GM13977 (cell line): ENCODE measurements at places on chromosomes 4 and X.
A peak's percentile ranks its signal among the peaks of the same experiment; 100 is the strongest.

DNA sequence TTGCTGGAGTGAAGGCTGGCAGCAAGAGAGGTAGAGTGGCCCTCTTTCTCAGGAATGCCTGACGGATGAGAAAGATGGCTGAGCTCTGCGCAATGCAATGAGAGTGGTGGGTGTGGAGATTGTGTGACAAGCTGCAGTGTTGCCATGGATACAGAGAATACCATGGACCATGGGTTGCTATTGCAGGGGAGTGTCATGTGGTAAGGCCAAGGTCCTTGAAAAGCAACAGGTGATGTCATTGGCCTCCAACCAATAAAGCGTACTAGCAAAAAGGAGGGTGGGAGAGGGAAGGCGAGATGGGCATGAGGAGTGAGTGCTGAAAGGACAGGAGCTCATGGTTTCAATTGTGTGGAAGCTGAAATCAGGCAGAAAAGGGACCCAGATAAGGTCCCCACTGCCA, 1.8 kb downstream of the PNMA5 start:
- DNase-seq, result no peak

GRCh38 chr4:120977435-120977997, 55.0 kb upstream of the PRDM5 start:
- DNase-seq, result peak; percentile 40

GRCh38 chr4:13088726-13089658, 395.1 kb downstream of the RAB28 start:
- DNase-seq, result no peak

GRCh38 chr4:9765091-9765490, 16.3 kb upstream of the DRD5 start:
- DNase-seq, result peak; percentile 47

DNA sequence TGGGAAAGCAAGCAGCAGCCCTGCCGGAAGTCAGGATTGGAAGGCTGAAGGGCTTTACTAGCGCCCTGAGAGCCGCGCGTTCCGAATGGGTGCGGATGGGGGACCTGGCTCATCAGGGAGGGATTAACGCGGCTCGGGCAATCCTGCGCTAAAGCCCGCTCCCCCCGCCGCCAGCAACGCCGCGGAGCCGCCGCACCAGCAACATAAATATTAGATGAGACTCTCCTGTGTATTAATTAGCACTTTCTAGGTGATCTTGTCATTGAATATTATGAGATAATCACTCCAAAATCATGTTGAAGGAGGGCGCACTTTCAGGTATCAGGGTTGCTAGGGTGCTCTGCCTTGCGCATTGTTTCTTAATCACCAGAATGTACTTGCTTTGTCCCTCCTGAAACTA, 357.2 kb upstream of the FAM241A start:
- no peak for DNase-seq

GRCh38 chr4:47914926-47915237, 499 bp upstream of the NFXL1 start:
- DNase-seq, result no peak

DNA sequence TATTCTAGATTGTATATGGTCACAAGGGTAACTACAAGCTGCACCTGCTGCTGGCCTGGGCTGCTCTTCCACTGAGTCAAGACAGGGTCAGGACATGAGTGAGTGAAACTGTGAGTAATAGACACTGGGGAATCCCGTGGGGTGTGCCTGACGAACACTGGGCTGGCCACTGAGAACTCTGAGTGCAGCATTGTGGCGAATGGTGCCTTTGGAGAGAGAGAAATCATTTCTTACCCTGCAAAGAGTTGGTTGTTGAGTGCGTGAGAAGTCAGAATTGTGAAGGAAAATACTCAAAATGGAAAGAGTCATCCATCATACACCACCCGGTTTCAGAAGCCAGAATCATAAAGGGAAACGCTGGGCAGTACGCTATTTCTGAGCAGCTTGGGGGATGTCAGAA, 43.1 kb upstream of the LSM6 start:
- peak; percentile 67 for DNase-seq

DNA sequence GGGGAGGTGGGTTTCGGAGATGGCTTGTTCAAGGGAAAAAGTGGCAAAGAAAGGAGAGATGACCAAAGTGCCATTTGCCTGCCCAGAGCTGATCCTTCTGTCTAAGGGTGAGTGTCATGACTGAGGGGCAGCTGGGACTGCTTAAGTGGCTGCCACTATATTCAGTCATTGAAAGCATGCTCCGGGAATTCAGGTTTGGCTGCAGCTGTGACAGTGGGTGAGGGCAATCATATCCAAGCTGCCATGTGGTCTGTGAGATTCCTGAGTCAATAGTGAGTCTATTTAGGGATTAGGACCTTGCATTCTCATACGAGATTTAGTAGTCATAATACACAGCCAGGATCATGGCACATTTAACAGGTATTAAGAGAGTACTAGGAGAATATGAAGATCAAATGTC, 138.8 kb upstream of the BANK1 start:
- DNase-seq, result no peak

DNA sequence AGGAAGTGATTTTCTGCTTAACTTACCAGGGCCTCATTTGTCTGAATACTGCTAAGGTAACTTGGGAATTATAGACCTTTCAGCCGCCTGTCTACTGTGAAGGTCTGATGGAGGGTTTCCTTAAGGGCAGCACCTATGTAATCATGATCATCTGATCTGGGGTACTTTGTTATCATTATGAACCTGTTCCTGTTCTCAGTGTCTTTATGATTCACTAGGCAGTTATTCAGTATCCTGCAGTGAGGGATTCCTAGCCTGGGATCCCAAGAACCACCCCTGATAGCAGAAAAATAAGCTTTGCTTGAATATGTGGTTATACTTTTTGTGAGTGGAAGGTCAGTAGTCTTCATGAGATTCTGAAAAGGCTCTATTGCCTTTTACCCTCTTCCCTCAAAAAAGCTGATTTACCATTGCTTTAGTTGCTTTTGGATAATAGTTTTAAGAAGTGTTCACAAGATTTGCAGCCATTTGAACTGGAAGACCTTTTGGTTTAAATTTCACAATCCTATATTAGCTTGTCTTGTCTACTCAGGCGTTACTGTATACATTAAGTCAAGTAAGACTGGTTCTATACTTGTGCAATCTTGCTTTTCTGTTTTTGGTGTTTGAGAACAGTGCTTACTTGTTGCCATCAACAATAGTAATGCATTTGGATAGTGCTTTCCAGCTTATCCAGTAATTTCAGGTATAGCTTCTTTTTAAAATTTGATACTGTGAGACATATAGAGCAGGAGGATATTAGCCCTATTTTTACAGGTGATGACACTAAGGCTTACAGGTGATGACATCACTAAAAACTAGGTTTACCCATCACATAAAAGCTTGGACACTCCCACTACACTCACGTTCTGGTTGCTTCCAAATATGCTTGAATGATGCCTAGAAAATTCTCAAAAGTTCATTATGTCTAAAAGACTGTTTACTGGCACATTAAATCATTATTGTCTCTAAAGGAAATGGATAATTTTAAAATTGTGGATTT, 60.0 kb downstream of the FHIP1A start:
- DNase-seq, result no peak

DNA sequence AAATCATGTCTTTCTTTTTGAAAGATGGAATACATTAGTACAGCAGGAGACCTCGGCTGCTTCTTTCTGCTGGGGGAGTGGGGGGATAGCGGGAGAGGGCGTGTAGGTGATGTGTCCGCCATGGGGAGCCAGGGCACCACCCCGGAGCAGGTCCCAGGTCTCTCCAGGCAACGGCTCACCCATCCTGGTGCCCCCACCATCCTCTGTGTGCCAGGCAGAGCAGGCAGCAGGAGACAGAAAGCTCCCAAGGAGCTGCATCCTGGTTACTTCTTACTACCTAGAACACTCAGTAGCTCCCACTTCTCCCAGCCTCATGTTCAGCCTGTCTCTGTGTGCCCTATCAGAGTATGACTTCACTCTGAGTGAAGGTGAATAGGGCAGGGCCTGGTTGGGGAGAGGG, 23.6 kb downstream of the TNIP2 start:
- no peak for DNase-seq

- DNase-seq, result no peak
Measured at GRCh38 chr4:67531379-67531962, 13.8 kb downstream of the CENPC start.

- no peak for DNase-seq
Measured at GRCh38 chrX:53031380-53031779, 17.2 kb upstream of the GPR173 start.

DNA sequence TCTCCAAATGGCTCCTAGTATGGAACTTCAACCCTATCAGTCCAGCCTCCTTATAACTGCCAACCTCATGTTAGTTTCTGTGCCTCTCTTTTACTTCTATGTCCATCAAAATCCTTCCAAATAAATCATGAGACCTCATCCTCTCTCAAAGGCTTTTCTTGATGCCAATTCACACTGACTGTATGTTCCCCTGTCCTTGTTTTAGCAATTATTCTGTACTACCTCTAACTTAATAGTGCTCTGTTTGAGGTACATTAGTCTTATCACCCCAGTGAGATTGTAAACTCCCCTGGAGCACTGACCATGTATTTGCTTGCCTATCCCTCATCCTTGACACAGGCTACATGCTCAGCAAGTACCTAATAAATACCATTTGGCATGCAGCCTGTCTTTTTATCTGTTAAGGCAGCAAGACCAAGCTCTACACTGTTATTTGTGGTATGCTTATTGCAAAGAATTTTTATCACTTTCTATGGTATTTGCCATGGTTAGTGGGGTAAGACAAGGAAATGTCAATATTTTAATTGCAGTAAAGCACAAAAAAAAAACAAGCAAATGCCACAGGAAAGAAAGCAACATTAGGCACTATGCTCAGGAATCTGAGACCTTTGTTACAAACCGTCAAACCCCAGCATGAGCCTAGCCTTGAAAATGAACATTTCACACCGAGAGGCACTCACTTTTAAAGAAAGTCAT, 119.2 kb downstream of the SMARCA1 start:
- DNase-seq, result no peak

DNA sequence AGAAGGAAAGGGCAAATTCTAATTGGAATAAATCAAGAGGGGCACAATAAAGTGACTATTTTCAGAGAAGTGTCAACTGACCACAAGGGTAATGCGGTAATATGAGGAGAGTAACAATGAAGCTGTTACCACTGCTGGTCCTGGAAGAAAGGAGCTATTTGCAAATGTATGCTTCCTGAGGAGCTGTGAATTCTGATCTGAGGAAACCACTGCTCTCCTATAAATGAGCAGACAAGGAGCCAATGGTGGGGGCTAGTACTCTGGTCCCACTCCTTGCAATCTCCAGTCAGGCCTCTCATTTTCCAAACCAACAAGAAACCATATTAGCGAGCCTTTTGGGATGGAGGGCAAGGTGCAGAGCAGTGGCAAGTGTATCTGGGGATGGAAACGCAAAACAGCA, 770.2 kb downstream of the FSTL5 start:
- no peak for DNase-seq

DNA sequence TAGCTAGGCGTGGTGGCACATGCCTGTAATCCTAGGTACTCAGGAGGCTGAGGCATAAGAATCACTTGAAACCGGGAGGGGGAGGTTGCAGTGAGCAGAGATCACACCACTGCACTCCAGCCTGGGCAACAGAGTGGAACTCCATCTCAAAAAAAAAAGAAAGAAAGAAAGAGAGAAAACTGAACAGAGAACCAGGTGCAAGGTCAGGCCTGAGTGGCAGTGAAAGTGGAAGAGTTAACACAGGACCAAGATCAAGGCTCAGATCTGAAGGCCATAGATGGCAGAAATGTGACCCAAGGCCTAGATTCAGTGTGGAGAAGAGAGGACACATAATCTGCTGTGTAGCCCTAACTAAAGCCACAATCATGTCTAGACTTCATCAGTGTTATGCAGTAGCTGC, 4.9 kb upstream of the ZNF630 start:
- no peak for DNase-seq

DNA sequence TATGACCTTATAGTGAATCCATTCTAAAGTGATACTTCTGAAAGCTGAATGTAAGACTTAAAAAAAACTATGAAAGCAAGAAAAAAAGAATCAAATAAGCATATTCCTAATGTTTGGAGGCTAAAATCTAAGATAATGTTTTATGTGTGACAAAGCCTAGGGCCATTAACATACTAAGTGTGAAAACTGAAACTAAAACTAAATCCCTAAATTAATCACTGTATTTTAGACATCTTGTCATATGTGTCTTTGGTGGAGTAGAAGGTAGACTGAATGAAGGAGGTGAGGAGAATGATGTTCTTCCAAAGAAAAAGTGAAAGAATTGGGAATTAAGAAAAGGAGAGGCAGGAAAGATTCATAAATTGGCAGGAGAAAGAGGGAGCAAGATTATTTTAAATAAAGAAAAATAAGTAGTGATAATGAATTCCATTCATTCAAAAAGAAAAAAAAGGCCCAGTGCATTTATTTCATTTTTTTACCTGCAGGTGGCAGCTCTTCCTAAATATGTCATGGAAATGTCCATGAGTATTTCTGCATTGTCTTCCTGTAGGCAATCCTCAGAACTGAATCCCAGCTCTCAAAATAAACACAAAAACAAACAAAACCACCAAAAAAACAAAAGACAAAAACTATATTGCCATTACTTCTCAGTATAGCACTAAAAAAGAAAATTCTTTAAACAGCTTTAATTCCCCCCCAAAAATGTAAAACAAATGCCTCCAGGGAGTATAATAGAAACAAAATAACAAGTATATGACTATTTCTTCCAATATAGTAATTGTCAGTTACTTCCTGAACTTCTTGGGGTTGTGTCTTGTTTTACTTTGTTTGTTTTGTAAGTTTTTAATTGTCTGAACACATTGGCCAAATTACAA, 17.0 kb upstream of the AP1AR start:
- no peak for DNase-seq

DNA sequence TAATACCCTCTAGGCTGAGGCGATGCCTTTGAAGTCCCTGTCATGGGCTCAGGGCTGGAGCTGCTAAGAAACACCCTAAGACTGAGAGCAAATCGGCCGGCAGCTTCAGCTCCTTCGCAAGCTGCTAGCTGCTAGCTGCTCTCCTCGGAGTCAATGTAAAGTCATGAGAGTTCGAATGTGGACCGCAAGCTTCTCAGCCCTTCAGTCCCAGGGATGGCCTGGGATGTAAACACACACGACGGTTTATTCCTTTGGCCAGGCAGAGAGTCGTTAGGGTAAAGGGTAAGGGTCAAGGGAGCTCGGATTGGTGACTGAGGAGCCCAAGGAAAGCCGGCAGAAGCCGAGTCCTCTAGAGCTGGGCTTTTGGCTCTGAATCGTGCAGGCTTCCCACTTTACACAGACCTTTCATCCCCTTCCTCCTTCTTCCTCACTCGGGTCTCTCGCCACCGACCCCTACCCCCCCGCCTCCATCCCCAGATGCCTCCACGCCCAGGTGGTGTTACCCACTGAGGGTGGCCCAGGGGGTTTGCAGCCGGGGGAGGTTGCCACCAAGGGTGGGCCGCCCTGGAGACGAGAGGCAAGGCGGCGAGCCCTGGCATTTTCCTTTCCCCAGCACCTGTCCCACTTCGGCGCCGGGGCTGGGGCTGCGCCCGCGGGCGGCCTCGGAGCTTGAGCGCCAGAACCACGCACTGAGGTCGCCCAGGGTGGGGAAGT, 3.1 kb upstream of the BCORL1 start:
- no peak for DNase-seq
